M059J (cell line): ENCODE measurements at places on chromosomes 2 and 18. TPM values are rescaled to one million over a fixed set of nuclear protein-coding genes. Genes with fewer than 3 reads are reported as not detected.

LIMS3 gene
- total RNA-seq: 0.17 and 2.3 TPM in 2 replicates

CDH7 gene
- not detected in 2 replicates for total RNA-seq

ASPRV1 gene
- total RNA-seq: 0.15 and 0.49 TPM in 2 replicates

SLC4A5 gene
- total RNA-seq: 0.02 TPM in 1 of 2 replicates, not detected in the other

DNAJC10 gene
- total RNA-seq: 48.7 and 86.9 TPM in 2 replicates

RFTN2 gene
- total RNA-seq: 0.10 TPM in 1 of 2 replicates, not detected in the other

TMEM200C gene
- total RNA-seq: 0.17 and 0.54 TPM in 2 replicates

SERPINB3 gene
- total RNA-seq: not detected in 2 replicates

DRC1 gene
- not detected in 2 replicates for total RNA-seq

- DNase-seq: no peak
Observed at GRCh38 chr2:151422917-151423439, 13.3 kb downstream of the RIF1 start.

GRCh38 chr2:226837334-226837733, 1.5 kb downstream of the RHBDD1 start:
- no peak for DNase-seq

DNA sequence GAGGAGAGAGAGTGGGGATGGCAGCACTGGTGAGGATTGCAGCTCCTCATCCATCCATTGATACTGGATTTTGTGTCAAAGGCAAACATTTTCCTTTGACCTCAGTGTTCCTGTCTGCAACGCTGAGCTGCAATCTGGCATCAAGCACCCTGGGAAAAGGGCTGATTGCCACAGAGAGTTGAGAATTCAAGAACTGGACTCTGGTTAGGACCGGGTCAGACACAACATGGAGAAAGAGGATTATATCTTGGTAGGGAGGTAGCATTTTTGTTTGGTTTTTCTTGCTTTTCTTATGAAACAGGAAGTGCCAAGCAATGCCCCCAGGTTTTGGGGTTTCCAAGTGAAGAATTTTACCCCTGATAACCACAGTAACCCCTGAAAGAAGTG, 81.9 kb upstream of the PKDCC start:
- peak; percentile 71 for DNase-seq

DNA sequence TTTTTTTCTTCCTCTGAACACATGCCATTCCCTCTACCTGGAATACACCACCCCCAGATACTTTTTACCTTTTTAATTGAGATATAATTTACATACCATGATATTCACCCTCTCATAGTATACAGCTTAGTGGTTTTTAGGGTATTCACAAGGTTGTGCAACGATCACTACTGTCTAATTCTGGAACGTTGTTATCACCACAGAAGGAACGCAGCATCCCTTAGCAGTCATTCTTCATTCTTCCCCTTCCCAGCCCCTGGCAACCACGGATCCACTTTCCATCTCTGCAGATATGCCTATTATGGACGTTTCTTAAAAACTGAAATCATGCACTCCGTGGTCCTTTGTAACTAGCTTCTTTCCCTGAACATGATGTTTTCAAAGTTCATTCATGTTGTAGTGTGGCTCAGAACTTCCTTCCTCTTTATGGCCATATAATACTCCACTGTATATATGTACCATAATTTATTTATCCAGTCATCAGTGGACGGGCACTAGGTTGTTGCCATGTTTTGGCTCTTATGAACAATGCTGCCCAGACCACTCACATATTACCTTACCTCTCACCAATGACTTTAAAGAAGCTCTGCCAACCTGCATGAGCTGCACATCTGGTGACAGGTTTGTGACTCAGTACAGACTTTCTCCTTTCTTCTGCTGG, 168.9 kb downstream of the CTIF start:
- no peak for DNase-seq

- peak; percentile 81 for DNase-seq
Observed at GRCh38 chr2:219681694-219682300, 54.4 kb downstream of the SLC4A3 start.

- peak; percentile 62 for DNase-seq
Observed at GRCh38 chr2:177666408-177666807, 273.8 kb downstream of the AGPS start.

DNA sequence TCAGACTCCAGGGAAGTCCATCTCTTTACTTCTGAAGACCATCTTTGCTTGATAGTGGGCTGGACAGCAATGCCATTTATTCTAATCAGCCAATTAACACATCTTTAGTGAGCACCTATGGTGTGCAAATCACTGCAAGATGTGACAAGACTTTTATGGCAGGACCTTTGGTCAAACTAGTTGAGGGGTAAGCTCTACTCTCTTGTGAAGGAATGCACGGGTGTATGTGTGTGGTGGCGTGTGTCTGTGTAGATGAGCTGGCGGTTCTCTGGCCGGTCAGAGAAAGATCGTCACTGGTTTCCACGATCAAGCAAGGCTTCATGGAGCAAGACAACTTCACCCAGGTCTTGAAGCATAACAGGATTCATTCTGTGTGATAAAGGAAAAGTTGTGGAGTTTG, 281.1 kb upstream of the EPAS1 start:
- DNase-seq: no peak

DNA sequence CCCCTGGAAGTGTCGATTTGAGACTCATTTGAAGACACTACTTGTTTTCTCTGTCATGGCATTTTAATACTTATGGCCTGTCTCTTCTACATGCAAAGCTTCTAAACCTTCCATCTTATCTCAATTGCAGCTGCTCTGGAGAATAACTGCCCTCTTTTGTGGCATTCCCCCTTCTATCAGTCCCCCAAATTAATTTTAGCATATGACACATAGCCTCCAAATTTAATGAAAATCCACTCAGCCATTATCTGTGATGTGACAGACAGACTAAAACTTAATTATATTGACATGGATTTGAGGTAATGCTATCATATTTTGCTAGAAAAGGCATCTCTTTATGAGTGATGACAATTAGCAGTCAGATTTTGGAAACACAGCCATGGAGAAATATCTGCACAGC, 71.2 kb downstream of the LRRTM1 start:
- DNase-seq: no peak

GRCh38 chr2:44772669-44773378, 168.7 kb upstream of the SIX3 start:
- no peak for DNase-seq

DNA sequence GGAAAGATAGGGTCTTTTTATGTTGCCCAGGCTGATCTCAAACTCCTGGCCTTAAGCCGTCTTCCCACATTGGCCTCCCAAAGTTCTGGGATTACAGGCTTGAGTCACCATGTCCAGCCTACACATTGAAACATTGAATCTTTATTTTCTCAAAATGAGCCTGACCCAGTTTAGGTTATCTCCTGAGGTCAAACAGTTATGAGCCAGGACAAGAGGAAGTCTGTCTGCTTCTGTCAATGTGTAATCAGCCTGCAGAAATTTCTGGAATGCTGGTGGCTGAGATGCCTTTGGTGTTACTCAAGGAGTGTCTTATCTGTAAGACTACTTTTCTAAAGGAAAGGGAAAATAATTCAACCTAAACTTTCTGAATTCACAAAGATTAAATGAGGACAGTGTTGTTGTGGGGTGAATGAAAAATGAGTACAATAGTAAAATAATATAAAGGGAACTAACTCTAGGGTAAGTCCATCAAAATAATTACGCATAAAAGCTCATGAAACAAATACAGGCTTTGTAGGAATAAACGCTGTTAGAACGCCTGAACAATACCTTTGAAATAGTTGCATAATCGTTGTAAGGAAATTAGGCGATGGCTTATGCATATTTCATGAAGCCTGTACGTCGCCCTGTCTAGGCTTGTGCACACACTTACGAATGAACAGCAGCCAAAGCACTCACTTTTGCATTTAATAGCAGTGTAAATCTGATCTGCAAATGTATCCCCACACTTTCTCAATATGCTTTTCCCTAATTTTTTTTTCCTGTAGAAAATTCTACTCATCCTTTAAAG, 260.8 kb downstream of the RDH14 start:
- peak; percentile 92 for DNase-seq

DNA sequence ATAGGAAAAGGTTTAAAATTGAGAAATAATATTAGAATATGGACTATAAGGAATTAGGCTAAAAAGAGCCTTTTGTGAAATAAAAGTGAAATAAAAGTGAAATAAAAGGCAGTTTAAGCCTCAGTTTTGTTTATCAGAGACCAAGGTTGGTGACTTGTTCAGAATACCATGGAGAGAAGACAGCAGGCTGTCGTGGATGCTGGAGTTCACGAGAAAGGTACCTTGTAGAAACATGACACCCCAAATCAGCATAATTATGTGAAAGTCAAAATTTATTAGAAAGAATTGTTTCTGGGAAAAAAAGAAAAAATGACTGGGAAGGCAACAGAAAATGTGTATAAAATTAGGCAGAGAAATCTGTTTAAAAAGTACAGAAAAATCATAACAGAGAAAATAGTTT, 46.5 kb upstream of the SPAG16 start:
- DNase-seq: no peak

- DNase-seq: no peak
Observed at GRCh38 chr2:35545301-35545700, 810.3 kb upstream of the CRIM1 start.

- DNase-seq: peak; percentile 4
Observed at GRCh38 chr2:158142568-158143332, 41.1 kb downstream of the UPP2 start.

GRCh38 chr2:241491549-241492173, 16.7 kb downstream of the STK25 start:
- DNase-seq: no peak

DNA sequence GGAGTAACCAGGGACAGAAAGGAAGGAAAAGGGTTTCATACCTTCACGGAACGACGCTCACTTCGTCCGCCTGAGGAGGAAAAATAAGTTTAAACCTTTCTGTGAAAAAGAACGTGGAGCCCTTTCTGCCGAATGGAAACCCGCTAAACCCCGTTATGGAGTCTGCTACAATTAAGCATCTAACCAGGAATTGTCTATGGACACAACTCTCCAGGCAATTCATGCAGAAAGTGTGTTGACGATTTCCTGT, 528 bp upstream of the PPP4R3B start:
- DNase-seq: no peak

- peak; percentile 78 for DNase-seq
Observed at GRCh38 chr2:159035790-159036411, 67.5 kb downstream of the TANC1 start.

GRCh38 chr2:43426305-43427031, 169.4 kb downstream of the THADA start:
- DNase-seq: peak; percentile 98

DNA sequence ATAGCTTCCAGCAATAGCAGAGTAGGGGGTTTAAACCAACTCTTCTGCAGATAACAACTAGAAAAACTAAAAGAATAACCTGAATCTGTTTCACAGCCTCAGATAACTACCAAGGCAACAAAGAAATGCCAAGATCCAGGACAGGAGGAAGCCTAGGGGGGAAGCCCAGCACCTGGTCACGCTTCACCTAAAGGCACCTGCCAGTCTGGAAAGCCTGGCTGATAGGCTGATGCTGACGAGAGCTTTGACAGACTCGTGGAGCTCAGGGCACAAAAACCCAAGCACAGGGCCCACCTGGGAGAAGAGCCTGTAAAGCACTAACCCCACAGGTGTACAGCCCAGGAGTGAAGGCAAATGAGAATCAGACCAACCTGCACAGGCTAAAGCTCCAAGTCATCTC, 22.6 kb downstream of the EIPR1 start:
- DNase-seq: no peak

DNA sequence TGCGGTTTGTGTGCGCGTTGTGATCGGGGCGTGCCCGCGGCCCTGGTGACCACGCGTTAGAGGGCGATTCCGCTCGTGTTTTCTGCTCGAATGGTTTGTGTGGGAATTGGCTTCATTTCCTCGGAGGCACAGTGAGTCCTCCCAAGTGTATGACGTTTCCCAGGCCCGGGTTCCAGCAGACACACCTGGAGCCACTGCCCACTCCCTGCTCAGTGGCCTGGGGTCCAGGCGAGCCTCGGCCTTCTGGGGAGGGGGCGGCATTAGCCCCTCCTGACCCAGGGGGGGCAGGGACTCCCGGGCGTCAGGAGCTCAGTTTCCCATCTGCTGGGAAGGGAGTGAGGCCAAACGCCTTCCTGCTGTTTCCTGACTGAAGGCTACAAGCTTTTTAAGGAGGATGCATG, 92.1 kb downstream of the NFATC1 start:
- DNase-seq: no peak

- no peak for DNase-seq
Observed at GRCh38 chr2:25302758-25303375, 38.9 kb downstream of the DNMT3A start.

- DNase-seq: peak; percentile 48
Observed at GRCh38 chr2:41872646-41873045, 175.2 kb upstream of the PKDCC start.
